ENCODE measurements at places on chromosomes 5 and 9.

GRCh38 chr9:87950765-87951488 lies 23.4 kb downstream of the CDK20 start:
- DNase-seq, result no peak

DNA sequence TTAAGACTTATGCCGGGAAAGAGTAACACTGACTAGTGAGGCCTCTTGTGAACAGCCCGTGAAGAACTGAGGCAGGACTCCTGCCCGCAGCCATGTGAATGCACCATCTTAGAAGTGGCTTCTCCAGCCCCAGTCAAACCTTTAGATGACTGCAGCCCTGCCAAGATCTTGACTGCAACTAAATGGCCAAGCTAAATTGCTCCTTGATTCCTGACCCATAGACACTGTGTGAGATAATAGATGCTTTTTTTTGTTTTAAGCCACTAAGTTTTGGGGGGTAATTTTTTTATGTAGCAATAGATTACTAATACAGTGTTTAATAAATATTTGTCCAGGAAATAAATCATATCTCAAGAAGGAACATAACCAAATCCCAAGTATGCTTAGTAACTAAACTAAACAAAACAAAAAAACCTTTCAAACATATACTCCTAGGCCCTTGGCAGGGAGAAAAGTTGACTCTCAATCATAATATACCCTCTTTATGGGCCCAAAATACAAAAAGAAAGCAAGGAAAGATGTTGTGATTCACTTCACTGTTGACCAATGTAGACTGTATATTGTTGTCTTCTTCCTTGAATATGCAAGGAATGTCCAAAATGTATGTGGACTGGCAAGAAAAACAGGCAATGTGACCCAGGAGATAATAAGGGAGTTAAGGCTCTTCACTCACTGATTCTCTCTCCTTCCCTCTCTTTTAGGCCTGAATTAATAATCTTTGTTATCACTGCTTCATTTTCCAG lies 79.7 kb upstream of the ZNF366 start:
- no peak for DNase-seq

GRCh38 chr5:150918613-150919012 lies 13.8 kb upstream of the ZNF300 start:
- no peak for DNase-seq

- no peak for DNase-seq
These were observed 93.8 kb upstream of the EPB41L4A start for GRCh38 chr5:112512901-112513300.

DNA sequence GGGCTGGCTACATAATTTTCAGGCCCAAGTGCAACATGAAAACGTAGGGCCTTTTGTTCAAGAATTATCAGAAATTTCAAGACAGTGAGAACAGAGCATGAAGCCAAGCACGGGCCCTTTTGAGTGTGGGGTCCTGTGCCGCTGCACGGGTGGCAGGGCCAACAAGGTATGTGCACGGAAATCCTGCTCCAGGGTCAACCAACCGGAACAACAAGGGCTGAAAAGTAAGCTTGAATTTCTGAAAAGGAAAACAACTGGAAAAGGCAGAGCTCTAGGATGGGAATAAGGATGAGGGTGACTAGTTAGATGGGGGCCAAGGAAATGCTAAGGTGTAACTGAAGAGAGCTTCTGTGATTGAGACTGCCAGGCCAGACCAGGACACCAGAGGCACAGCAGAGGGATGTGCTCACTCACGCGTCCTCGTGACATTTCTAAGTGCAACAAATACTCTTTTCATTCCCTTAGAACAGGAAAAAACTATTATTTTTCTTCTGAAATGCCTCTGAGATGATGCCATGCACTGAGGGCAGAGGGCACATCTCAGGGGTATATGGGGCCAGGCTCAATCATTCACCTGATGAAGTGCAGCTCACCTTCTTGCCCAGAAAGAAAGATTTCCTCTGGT lies 80.6 kb upstream of the LRRTM2 start:
- no peak for DNase-seq

DNA sequence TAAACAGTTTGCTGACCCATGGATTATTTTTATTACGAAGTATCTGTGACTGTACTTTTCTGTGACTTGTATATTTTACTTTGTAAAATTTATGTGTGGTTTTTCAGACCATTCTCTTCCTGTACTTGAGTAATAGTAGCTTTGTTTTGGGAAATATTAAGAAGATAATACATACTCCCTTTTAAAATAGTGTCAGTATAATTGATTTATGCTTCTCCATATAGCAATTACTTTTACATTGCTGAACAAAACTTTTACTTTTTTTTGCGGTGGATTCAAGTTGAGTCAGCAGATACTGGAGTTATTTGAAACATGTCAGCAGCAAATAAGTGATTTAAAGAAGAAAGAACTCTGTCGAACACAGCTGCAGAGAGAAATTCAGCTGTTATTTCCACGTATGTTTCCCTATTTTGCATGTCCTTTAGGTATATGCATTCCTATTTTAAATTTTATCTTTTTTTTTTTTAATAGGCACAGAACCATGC lies 28.4 kb downstream of the TENT2 start:
- DNase-seq, result no peak

- no peak for DNase-seq
These were observed 19.3 kb downstream of the RAD50 start for GRCh38 chr5:132576123-132576522.

DNA sequence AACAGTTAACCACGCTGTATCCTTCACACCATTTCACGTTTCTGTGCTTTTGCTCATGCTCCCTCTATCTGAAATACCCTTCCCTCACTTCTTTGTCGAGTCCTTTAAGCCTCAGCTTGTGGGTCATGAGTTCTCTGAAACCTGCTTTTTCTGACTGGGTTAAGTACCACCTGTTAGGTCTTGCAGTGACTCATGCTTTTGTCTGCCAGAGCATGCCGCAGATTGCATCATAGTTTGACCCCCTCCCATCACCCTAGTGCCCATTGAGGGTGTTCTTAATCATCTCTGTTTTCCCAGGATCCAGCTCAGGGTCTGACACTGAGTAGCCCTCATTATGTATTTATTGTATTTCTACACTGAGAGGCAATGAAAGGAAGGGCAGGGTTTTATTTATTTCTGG lies 190.2 kb downstream of the ASTN2 start:
- DNase-seq, result no peak

DNA sequence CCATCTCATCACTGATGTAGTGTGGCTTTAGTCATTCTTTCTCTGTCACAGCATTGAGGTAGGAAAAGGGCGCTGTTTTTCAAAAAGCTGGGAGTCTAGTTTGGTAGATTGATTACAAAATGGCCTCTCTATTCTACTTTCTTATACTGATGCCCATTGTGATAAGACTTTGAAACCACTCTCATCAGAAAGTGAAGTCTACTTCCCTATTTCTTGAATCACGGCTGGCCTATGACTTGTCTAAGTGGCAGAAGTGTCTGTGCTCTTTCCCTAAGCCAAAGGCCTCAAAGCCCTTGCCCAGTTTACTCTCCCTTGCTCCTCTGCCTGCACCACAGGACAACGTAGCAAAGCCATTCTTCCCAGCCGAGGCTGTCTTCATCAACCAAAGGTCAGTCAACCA lies 83.0 kb upstream of the IL33 start:
- no peak for DNase-seq

- no peak for DNase-seq
These were observed 397.8 kb downstream of the TLE4 start for GRCh38 chr9:79969393-79970145.

GRCh38 chr9:115633104-115633503 lies 515.1 kb upstream of the TNC start:
- no peak for DNase-seq

- no peak for DNase-seq
These were observed 35.7 kb upstream of the ADRB2 start for GRCh38 chr5:148790545-148791333.

GRCh38 chr9:131348631-131349521 lies 45.0 kb upstream of the PRRC2B start:
- DNase-seq, result no peak

DNA sequence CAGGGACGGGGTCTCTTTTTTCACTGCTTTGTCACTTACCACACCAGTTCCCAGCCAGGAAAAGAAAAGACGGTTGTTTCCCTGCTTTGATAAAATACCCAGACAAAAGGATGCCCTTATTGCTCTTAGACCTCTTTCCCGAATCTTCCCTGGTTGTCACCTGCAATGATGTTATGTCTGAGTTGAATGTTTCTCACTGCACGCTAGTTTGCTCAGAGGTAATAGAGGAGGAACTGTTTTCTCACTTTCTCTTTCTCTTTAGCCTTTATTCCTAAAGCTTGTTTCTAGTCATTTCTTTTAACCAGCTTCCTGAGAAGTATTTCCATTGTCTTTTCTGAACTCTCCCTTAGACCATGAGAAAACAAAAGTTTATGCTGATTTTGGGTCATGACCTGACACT lies 32.9 kb downstream of the ACER2 start:
- peak; percentile 9 for DNase-seq

- no peak for DNase-seq
These were observed 498.6 kb downstream of the CHSY3 start for GRCh38 chr5:130402906-130403305.

DNA sequence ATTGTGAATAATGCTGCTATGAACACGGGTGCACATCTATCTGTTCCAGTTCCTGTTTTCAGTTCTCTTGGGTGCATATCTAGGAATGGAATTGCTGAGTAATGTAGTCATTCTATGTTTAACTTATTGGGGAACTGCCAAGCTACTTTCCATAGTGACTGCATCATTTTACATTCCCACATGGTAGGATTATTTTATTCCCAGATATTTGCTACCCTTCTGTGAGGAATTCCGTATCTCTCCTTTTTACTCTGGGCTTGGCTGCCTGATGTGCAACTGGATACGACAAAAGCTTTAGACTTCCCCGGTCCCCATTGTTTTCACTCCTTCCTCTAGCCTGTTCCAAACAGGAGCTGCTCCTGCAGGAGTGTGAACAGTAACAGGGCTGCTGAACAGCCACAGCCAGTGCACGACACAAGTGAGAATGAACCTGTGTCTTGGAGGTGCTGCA lies 7.2 kb downstream of the TAS2R1 start:
- DNase-seq, result no peak

GRCh38 chr5:141493500-141494422 lies 4.9 kb downstream of the PCDHGC5 start:
- DNase-seq, result no peak

GRCh38 chr9:134065612-134066419 lies 2.0 kb downstream of the BRD3 start:
- peak; percentile 45 for DNase-seq
